ENCODE measurements at places on chromosomes 5 and 9.
A peak's percentile ranks its signal among the peaks of the same experiment; 100 is the strongest.

DNA sequence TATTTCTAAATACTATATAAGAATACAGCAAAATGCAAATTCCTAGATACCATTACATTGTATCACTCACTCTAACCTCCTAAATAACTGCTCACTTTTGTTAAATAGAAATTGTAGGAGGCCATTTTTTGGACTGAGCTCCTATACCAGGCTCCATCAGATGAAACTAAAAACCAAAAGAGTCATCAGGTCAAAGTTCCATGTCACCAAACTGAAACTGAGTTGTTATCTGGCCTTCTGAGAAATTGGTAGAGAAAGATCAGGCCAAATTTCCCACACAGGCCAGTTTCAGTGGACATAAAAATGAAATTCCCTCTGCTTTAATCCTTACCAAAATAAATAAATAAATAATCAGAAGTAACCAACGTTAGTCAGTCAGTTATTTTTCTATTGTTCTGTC lies 13.8 kb upstream of the SNX2 start:
- DNase-seq = no peak

DNA sequence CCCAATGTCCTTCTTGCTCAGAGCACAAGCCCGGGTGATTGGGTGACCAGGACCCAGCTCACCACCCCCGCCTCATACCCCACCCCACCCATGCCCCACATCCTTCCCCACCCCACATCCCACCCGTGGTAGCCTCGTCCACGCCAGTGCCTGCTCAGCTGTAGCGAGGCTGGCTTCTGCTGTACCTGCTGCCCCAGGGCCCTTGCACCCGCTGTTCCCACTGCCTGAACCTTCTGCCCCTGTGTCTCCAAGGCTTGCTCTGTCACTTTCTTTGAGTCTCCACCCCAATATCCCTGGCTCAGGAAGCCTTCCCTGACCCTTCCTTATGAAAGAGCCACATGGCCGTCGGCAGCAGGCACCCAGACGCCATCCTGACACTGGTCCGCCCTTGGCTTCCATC lies 3.1 kb upstream of the NACC2 start:
- DNase-seq = no peak

DNA sequence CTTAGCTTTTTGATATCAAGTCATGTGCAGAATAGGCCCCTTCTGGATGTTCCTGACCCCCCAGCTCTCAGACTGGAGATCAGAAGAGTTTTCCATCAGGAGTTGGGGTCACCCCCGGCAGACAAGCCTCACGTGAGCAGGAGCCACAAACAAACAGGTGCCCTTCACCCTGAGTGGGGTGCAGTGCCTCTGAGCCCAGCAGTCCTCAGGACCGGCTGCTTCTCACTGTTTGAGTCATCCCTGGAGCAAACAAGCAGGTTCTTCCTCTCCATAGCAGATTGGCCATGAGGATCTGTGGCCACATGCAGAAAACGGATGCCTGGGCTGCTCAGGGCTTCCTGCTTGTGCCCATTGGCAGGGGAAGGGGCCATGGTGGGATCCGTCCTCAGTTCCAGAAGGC lies 47.0 kb downstream of the LRSAM1 start:
- DNase-seq = no peak

DNA sequence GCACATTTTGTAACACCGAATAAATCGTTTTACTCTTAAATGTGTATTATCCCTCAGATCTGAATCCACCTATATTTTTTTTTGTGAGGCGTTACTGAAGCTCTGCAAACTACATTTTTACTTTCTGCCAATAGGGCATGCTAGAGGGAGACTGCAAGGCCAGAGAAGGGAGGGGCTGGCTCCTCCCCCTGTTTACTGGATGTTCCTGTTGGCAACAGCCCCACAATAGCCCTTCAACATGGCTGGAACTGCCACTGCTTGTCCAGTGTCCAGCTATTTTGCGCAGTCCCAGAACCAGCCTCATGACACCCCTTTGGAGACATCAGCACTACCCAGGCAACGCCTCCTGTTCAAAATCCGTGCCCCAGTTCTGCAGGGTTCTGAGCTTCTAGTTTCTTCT lies 85.4 kb upstream of the MIER3 start:
- no peak for DNase-seq

- peak; percentile 76 for DNase-seq
Observed at GRCh38 chr5:172113036-172113435, 75.0 kb downstream of the STK10 start.

GRCh38 chr9:16064771-16065170 lies 511.9 kb downstream of the CCDC171 start:
- no peak for DNase-seq

DNA sequence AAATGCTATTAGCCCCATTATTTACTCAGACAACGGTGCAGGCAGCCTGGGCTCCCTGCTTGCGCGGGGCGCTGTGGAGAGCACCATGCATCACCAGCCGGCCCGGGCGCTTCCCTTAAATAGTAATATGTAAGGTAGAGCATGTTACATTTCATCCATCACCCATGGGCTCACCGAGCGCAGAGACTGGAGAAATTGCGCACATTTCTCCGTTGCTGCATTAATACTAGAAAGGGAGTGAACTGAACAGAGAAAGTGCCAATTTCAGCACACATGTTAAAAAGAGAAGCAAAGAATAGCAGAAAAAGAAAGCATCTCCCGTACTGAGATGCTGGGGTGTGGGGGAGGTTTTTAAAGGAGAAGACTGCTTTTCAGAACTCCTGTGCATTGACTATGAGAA lies 400.3 kb downstream of the ZSWIM6 start:
- DNase-seq = no peak

GRCh38 chr9:2477755-2478154 lies 143.8 kb upstream of the VLDLR start:
- no peak for DNase-seq

GRCh38 chr5:161095953-161096352 lies 243.9 kb upstream of the ATP10B start:
- DNase-seq = no peak

GRCh38 chr9:91433180-91433579 lies 9.5 kb upstream of the NFIL3 start:
- DNase-seq = no peak

GRCh38 chr5:171315386-171315891 lies 6.4 kb downstream of the TLX3 start:
- no peak for DNase-seq

GRCh38 chr5:159655757-159656409 lies 260.4 kb upstream of the ADRA1B start:
- no peak for DNase-seq

GRCh38 chr5:172350212-172351181 lies 66.9 kb upstream of the UBTD2 start:
- no peak for DNase-seq

- DNase-seq = no peak
Observed at GRCh38 chr5:98978528-98978927, 49.7 kb upstream of the CHD1 start.

DNA sequence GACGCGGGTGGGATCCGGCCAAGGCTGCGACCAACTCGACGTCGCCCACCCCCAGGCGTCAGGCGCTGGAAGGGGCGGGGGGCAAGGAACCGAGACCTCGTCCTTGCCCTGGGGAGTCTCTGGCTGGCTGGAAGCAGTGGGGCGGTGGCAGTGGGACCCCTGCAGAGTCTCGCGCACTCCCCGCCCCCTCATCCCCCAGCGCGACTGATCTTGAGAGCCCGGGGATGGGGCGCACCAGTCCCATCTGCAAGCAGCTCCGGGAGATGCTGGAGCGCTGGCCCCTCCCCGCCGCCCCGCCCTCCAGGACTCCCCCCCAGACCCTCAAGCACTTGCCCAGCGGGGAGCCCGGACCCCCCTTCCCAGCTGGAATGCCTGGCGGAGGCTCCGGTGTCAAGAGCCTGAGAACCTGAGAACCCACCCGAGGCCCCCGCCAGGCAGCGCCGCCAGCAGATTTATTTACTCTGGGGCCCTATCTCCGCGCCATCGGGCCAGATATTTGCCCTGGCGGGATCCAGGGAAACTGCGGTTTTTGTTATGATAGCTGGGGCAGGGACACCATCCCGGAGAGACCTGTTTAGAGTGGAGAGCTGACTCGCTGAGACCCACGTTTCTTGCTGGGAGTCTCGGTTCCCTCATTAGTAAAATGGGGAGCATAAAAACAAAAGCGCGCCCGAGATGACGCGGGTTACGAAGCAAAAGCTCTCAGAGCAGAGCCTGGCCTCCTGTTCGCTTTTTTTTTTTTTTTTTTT lies 1.2 kb downstream of the PRRT1B start:
- DNase-seq = no peak

DNA sequence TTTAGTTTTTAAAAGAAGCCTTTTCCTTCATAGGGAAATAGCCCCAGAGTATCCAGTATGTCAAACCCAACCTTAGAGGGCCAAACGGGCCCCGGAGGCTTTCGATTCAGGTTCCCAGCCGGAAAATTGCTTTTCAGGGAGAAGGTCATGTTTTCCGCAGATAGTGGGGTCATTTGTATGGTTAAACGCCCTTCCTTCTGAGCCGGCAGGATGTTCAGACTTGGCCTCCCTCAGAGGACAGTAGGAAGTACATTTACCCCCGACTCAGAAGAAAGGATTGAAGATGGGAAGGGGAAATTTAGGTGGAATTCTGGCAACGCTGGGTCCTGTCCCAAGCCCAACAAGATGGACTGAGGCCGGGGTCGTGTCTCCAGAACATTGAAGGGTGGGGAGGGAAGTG lies 195.2 kb downstream of the AOPEP start:
- DNase-seq = no peak

- no peak for DNase-seq
Observed at GRCh38 chr9:117952581-117952980, 248.4 kb downstream of the TLR4 start.

GRCh38 chr5:6715758-6716628 lies 2.8 kb downstream of the TENT4A start:
- peak; percentile 7 for DNase-seq

DNA sequence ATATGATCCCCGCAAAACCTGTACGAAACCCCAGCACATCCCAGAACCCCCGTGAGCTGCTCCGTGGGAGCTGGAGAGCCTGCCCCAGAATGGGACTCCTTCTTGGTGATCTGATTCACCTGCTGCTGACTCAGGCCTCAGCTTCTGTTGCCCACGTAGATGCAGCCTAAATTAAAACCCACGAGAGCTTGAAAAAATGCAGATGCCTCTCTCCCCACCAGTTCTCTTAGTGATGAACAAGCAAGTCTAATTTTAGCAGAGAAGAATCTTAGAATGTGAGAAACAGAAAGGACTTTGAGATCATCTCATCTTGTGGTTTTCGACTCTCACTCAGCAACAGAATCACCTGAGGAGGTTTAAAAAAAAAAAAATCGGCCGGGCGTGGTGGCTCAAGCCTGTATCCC lies 57.6 kb downstream of the TMOD1 start:
- no peak for DNase-seq

- DNase-seq = no peak
Observed at GRCh38 chr5:123387313-123387712, 35.9 kb downstream of the CEP120 start.

- no peak for DNase-seq
Observed at GRCh38 chr5:90982576-90982975, 400.5 kb downstream of the ARRDC3 start.

DNA sequence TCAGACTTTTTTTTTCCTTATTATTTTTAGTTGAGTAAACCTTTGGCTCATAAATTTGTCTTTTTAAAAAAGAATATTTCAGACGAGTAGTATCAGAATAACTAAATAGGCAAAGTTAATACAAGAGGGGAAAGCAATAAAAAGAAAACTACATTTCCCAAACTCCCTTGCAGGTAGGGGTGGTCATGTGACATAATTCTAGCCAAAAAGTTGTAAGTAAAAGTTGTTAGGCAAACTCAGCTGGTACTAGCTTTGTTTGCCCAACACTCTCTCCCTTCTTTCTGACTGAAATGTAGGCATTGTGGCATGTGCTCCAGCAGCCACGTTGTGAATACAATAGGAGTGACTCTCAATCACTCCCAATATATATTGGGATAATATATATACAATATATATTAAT lies 20.9 kb downstream of the GIN1 start:
- no peak for DNase-seq

DNA sequence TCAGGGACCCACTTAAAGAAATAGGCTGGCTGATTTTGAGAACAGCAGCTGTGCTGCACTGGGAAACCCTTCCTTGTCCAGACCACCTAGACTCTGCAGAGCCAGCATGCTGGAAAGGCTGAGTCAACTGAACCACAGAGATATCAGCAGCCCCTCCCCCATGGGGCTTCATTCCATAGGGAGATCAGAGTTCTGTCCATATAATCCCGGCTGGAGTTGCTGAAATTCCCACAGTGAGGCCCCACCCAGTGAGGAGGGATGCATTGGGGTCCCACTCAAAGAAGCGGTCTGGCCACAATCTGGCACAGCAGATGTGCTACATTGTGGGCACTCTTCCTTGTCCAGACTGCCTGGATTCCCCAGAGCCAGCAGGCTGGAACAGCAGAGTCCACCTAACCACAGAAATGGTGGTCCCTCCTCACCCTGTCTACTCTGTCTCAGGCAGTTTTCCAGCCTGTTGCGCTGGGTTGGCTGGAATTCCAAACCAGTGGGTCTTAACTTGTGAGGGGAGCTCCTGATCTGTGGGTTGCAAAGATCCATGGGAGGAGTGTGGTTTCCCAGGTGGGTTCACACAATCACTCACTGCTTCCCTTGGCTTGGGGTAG lies 127.1 kb downstream of the RNF180 start:
- no peak for DNase-seq

- DNase-seq = no peak
Observed at GRCh38 chr9:130341839-130342713, 76.5 kb downstream of the HMCN2 start.

DNA sequence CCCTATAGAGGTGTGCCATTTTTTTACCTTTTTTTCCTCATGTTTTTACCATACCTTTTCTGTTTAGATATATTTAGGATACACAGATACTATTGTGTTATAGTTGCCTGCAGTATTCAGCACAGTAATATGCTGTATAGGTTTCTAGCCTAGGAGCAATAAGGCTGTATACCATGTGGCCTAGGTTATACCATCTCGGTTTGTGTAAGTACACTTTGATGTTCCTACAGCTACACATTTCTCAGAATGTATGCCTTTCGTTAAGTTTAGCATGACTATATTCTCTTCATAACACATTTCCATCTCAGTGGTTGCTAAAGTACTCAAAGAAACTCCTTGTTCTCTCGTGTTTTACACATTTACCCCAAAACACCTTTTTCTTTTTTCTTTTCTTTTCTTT lies 23.0 kb downstream of the UBE2D2 start:
- no peak for DNase-seq

DNA sequence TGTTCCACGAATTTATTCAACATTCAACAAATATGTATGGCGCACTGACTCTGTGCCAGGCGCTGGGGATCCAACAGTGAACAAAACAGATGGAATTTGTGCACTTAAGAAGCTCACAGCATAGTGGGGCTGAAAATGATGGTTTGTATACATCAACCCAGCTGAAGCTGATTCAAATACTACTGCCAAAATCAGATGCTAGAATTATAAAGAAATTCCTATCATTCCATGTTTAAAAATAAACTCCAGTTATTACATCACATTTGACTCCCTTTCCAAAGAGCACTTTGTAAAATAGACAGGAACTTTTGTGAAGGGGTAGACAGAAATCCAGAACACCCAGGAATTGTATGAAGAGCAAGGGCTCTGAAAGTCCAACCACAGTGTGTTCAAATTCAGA lies 54.1 kb downstream of the ZNF608 start:
- no peak for DNase-seq
